Cardiac fibroblast (primary cell): ENCODE measurements at places on chromosomes 13 and 19.

GRCh38 chr19:13154241-13154778 lies 4.1 kb downstream of the IER2 start:
- DNase-seq, result peak; percentile 97

- DNase-seq, result no peak
Measured at GRCh38 chr13:48892688-48893075, 83.0 kb upstream of the FNDC3A start.

DNA sequence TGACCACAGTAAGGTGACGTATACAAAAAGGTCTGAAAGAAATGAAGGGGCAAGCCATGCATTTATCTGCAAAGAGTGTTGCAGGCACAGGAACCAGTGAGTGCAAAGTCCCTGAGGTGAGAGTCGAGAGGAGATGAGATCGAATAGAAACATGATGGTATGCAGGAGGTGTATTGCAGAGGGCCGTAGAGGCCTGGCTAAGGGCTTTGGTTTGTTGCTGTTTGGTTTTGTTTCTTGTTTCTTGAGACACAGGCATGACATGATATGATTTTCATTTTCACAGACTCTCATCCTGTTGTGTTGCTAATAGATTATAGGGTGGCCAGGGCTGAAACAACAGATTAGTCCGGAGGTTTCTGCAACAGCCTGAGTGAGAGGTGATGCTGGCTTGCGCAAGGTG lies 80.4 kb downstream of the HSPH1 start:
- DNase-seq, result no peak

- DNase-seq, result no peak
Measured at GRCh38 chr19:10538204-10538983, 5.3 kb upstream of the ATG4D start.

DNA sequence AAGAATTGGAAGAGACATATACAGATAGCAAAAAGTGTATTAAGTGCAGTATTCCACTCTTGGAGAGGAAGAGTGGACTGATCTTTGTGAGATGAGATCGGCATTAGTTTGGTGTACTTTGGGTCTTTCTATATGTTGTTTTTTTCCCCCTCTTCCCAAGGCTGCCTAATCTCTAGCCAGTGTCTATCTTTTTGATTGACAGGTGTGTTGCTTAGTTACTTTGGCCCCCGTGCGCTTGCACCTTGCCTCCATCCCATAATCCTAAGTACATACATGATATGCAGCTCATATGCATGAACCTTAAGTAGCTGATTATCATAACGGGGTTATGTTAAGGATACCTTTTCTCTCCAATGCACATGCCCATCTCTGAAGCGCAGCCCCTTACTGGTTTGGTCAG lies 4.3 kb upstream of the SLC7A10 start:
- no peak for DNase-seq
